CD4-positive, alpha-beta T cell treated with Interleukin-1 beta for 1 hour (primary cell): ENCODE measurements at places on chromosomes 5 and 9.
A peak's percentile ranks its signal among the peaks of the same experiment; 100 is the strongest.

DNA sequence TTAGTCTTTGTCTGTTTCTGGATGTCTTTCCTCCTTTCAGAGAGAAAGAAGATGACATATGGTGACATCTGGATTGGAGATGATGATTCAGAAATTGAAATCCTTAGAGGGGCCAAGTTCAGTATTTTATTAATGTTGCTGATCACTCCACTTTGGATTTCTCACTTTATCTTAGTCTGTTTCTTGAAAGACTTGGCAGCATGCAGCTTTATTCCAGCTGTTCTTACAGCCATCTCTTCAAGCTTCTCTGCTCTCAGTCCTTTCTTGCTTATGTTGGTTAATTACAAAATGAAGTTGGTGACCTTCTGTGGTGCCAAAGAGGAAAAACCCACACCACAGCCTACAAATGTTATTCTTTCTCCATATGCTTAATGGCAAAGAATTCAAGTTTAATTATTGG is 62.1 kb downstream of the SNCAIP start:
- no peak for DNase-seq

GRCh38 chr5:135891791-135892190 is 3.9 kb downstream of the IL9 start:
- no peak for DNase-seq

- DNase-seq, result no peak
These were observed 5.3 kb downstream of the NTNG2 start for GRCh38 chr9:132167192-132167591.

DNA sequence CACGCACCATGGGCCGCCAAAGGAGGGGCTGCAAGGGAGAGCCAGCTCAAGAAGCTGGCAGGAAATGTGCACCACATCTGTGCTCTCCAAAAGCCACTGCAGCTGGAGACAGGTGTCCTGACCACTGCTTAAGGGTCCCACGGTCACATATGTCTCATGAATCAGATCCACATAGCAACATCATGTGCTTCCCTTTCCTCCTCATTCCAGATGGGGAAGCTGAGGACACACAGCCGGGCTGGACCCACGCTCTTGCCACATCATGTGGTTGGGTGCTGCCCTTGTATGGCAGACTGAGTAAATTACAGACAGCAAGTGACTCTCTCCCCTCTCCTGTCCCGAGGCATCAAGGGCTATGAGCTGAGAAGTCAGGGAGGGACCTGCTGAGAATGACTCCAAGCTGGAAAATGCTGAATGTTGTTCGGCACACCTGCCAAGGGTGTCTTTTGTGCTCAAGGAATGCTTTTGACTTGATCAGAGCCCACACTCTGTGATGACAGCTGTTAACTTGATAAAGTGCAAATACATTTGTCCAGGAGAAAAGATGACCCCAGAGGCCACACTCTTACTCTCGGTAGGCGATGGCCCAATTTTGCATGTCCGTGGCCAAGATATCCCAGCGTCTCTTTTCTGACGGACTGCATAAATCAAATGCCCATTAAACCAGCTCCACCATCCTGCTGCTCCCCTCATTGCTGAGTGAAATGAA is 58.2 kb downstream of the NSUN2 start:
- no peak for DNase-seq

DNA sequence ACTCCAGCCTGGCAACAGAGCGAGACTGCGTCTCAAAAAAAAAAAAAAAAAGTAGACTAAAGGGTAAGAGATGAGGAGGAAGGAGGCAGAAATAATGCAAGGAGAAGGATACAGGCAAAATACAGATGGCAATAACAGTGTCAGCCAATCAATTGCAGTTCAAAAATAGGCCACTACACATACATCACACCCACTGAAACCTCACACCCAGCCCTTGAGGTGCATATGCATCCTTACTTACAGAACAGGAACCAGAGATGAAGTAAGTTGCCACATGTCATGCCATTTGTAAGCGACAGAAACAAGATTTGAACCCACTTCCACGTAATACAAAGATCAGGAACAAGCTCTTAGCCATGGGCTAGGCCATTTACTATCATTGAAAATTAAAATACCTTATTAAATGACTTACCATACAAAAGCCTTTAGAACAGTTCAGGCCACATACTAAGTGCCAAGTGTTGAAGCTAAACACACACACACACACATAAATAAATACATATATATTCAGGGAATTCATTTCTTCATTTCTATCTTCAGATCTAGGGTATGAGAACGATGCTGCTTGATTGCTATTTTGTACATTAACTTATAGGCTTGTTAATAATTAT is 98.4 kb downstream of the FNBP1 start:
- DNase-seq, result peak; percentile 77

DNA sequence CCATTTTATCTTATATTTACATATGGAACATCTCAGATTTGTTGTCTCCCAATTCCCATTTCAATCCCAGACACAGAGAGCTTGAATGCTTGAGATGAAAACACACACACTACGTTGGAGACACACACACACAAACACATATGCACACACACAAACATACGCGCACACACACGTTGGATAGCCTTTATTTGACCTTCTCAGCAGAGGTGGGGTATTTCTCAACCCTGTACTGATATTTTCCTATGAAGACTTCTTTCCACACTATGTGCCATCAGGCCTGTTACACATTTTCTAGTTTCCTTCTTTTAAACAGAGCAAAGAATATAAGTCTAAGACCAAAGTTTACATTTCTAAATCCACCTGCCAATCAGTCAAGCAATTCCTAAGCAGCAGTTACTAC is 291.0 kb downstream of the TAF11L14 start:
- DNase-seq, result no peak

- DNase-seq, result no peak
These were observed 95.5 kb downstream of the F2RL2 start for GRCh38 chr5:76527685-76528161.

- no peak for DNase-seq
These were observed 56.7 kb downstream of the SGCD start for GRCh38 chr5:156383510-156384265.

DNA sequence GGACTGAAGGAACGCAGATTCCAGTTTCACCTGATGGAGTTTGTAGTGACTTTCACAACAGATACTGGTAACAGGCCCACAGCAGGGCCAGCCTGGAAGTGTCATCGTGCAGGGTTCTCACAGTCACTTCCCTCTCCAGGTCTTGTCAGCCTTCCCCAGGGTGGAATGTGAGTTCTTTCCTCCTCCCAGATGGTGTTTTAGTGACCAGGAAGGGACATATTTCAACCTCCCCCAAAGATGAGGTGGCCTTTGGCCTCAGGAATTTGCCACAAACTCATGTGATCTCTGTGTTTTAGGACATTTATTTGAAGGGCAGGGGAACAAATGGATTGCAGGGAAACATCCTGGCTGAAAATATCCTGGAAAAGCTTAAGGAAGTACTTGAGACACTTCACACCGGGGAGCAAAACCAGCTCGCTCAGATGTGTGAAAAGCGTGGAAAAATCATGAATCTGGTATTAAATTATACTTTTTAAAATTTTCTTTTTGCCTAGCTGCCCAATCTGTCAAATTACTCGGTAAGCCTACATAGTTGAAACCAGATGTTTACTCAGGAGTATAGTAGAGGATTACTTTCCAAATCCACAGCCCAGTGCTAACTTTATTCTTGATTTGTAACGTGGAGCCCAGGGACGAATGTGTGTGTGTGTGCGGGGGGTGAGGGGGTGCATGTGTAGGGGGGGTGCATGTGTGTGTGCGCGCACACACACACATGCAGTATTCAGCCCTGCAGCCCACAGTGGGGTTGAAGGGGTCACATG is 66.8 kb downstream of the PTPDC1 start:
- DNase-seq, result no peak

DNA sequence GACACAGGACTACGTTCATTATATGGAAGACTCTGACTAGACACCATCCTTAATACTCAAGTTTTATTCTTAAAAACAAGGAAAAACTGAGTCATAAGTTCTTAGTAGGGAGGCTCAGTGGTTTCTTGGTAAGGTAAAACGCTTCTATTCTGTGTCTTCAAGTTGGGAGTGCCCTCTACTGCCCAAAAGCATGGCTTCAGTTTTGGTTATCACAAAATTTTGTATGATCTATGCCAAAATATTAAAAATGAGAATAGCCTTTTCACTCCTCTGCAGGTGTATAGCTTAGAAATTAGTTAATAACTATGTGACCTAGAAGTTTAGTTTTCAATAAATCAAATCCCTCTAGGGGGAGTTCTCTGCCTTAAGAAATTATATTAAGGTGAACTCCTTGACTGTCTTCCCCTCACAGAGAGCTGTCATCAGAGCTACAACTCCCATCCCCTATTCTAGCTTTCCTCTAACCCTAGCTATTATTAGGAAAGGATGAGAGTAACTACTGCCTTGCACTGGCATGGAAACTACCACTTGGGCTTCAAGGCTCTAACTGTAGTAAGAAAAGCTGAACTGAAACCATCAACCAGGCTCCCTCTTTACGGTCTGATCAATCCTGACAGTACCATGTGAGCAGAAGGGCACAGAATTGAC is 189.7 kb downstream of the GNAQ start:
- peak; percentile 13 for DNase-seq

- DNase-seq, result no peak
These were observed 59.6 kb downstream of the ATG10 start for GRCh38 chr5:82031220-82032119.

- DNase-seq, result no peak
These were observed 188.8 kb downstream of the NXNL2 start for GRCh38 chr9:88723751-88724150.

DNA sequence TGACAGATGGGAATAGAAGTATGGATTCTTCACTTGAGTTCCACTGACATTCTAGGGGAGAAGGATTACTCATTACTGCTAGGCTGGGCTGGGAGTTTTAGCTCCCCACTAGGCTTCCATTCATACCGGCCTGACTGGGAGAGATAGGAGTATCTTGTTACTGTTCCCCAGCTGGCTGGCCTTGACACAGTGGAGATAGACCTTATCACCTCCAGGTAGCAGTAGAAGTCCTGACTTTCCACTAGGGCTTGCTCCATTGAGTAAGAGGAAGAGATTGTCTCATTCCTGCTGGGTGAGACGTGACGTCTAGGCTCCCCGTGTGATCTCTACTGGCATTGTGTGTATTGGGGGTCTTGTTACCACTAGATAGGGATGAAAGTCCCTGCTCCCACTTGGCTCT is 156.4 kb downstream of the CACNA1B start:
- DNase-seq, result no peak

- DNase-seq, result no peak
These were observed 7.5 kb downstream of the XPA start for GRCh38 chr9:97689401-97690180.

- no peak for DNase-seq
These were observed 403.9 kb downstream of the ADGRV1 start for GRCh38 chr5:90962481-90962880.

DNA sequence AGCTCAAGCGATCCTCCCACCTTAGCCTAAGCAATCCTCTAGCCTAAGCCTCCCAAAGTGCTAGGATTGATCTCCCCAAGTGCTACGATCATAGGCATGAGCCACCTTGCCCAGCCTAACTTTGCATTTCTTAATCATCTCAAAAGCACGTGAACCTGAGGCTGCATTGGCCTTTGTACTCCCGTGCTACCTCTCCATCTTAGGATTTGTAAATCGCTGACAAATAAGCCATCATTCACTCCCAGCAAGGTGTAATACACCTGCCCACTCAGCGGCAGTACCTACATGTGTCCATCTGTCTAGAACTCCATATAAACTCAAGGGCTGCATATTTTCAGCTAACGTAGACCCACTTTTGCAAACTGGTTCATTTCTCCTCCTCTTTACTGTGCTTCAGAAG is 2.8 kb downstream of the ANKH start:
- DNase-seq, result no peak

DNA sequence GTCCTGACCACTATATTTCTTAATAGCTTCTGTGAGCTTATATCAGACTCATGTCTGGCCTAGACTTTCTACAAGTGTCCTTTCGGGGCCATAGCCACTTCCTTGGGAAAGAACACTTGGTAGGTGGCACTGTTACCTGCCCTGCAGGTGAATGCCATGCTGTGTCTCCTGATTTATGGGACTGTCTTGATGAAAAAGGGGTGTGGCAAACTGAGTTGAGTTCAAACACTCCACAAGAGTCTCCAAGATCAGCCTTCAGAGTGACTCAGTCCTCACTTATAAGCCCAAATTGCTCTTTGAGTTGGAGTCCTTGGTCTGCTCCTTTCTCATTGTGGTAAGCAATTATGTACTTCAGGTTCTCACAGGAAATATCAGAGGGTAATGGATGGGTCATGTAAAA is 9.9 kb upstream of the ANKHD1 start:
- no peak for DNase-seq

DNA sequence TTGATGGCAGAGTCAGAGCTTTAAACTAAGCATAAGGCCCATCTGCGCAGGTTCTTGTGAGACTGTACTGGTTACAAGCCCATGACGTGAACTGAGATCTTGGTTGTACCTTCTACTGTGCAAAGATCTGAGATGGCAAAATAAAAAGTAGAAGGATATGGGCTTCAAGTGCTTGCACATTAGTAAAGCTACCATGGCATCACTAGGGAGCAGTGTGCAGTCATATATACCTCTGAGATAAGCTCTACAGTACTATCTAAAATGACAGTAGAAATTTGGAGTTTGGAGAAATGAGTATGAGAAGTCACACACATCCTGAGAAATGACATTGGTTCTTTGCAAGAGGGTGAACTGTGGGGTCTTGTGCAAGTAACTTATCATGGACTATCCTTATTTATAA is 408.2 kb upstream of the PRR16 start:
- no peak for DNase-seq

DNA sequence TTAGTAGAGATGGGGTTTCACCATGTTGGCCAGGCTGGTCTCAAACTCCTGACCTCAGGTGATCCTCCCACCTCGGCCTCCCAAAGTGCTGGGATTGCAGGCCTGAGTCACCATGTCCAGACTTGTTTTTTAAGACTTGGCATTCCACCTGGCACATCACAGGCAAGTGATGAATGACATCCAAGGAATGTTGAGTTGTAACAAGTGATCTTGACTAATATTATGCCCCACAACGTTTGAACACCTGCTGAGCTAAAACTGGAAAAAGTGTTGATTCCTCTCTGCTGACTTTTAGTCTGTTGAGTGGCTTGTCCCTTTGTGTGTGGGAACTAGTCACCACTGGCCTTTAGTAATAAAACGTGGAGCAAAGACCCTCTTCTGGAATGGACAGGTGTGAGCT is 54.6 kb downstream of the SUB1 start:
- no peak for DNase-seq

DNA sequence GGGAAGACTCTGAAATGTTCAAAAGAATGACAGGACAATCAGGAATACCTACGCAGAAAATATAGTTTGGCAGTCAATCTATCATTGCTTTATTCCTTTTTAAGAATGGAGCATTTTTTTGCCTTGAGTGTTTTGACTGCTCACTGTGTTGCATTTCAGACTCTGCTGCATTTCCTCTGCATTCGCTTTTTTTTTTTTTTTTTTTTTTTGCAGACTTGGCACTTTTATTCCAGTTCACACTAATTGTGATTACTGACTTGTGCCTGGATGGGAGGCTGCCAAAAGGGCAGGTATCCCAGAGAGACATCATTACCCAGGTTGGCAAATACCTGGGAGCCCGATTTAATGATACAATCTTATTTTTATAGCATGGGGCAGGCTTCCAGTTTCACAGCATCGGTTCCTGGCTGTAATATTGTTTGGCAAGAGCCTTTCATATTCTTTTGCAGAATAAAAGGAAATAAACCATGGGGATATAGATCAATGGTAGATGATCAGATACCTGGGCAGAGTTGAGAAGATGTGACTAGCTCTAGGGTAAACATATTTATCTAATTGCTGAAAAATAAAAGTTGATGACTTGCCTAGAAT is 1132.6 kb downstream of the MAT2B start:
- DNase-seq, result no peak

- DNase-seq, result no peak
These were observed 28.7 kb upstream of the ZSWIM6 start for GRCh38 chr5:61303346-61303745.
